ENCODE measurements at places on chromosomes 6 and 20.

GRCh38 chr6:150212778-150213177, 69.9 kb downstream of the PPP1R14C start:
- DNase-seq = no peak

DNA sequence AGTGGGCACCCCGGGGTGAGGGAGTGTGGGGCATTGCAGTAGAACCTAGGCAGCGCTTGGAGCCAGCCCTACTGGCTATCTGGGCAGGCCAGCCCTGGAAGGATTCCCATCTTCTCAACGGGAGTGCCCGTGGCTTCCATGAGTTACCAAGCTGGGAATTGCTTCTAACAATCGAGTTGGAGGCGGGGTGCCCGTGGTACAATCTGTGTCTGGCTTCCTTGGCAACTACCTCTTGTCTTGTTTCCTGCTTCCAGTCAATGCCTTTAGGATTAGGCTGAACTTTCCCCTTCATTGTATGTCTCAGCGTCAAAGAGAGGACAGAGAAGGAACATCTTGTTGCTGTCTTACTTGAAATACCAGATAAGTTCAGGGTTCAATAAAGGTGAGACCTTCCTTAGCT, 33.3 kb downstream of the PPP1R14C start:
- no peak for DNase-seq

- no peak for DNase-seq
These were observed 182.3 kb downstream of the MTFR2 start for GRCh38 chr6:136067731-136068341.

GRCh38 chr20:62406635-62407176, 379 bp downstream of the CABLES2 start:
- no peak for DNase-seq

GRCh38 chr6:158536891-158537798, 22.7 kb upstream of the TMEM181 start:
- no peak for DNase-seq

DNA sequence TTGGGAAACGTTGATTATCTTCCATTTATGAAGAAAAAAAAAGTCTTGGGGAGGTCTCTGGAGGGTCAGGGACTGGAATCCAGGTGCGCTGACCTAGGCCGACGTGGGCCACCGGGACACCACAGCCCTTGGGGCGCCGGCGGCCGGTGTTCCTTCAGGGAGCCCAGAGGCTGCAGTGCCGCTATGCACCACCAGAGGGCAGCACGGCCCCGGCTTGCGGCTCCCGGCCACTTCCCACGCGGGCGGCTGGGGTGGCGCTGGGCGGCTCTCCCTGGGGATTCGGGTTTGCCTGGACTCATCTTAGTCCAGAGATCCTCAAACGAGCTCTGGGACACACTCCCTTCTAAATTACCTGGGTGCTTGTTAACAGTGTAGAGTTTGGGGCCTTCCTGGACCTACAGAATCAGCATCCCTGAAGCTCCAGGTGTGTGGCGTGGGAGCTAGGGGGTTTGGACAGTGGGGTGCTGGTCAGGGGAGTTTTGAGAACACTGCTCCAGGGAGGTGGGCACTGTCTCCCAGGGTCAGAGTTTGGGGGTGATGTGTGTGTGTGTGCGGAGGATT, 23.0 kb upstream of the GTSF1L start:
- DNase-seq = no peak

- DNase-seq = no peak
These were observed 88.4 kb downstream of the LAMP5 start for GRCh38 chr20:9602847-9603183.

DNA sequence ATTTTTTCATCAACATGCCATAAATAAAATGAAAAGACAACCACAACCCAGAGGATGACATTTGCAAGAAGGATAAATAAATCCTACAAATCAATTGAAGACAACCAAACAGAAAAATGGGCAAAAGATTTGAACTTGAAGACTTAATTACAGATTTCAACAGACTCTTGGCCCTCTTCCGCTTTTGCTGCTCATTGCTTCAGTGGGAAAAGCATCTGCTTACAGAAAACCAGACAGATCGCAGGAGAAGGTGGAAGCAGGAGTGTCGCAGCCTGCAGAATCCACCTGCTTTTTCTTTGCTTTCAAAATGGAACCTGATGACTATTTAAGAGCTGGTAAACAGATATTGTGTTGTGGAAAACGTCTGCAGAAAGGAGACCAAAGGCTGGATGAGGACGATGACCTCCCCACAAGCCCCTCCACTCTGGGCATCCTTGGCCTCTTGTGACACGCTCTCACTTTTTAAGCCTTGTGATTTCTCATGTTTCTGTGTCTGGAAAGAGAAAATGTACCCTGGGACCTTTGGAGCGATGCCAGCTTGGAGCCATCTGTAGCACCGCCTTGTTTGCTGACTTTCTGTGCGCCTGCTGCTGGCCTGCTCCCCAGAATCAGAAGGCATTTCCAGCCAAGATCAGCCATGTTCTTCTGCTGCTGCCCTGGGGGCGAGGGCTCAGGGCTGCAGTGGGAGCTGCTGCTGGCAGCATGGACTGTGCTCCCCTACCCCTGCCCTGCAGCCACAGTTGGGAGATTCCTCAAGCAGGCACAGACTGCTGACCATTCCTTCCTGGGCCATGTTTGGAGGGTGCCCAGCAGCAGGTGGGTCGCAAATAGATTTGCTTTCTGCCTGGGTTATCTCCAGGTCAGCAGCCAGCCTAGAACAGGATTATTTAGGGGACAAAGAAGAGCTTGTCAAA, 3.6 kb upstream of the CSTL1 start:
- DNase-seq = no peak

DNA sequence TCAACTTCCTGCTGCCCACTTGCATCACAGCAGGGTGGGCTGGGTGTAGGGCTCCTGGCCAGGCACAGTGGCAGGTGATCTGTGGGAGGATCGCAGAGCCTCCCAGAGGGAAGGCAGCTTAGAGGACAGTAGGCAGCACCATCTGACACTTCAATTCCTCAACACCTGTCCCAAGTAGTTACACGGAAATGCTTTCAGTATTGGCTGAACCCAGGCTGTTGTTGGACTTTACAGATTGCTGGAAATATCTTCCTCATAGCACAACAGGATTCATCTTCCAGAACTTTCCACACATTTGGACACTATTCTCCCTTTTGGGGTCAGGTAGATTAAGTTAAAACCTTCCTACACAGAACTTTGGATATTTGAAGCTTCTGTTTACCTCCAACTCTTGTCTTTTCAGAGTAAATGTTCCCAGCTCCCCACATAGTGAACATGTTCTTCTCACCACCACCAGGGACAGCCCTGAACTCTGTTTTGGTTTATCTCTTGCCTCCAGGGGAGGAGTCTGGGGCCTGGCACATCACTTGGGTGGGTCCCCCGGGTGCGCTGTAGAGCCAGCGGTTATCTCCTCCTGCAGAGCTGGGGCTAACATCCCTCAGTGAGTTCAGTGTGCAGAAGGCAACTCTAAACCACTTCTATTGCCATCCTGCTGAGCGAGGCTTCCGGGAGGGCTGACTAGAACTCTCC, 3.5 kb upstream of the SLC22A2 start:
- no peak for DNase-seq

GRCh38 chr6:158388727-158389126, 76.5 kb downstream of the TULP4 start:
- DNase-seq = no peak

- no peak for DNase-seq
These were observed 4.1 kb downstream of the EBF4 start for GRCh38 chr20:2696646-2697045.

GRCh38 chr6:72626126-72626525, 4.3 kb downstream of the KCNQ5 start:
- DNase-seq = no peak

DNA sequence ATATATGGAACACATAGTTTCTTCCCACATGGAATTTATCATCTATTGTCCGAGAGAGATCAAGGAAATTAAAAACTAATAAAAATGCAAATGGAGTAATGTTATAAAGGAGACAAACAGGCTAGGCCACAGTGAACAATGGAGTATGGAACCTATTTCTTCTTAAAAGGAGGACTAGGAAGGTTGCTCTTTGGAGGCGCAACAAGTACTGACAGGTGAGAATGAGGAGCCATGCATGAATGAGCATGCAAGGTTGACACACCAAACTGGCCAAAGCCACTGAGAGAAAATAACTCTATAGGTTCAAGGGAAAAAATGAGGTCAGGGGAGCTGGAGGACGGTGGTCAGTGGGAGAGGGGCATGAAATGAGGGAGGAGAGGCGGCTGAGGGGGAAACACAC, 40.9 kb downstream of the PSMB1 start:
- no peak for DNase-seq

DNA sequence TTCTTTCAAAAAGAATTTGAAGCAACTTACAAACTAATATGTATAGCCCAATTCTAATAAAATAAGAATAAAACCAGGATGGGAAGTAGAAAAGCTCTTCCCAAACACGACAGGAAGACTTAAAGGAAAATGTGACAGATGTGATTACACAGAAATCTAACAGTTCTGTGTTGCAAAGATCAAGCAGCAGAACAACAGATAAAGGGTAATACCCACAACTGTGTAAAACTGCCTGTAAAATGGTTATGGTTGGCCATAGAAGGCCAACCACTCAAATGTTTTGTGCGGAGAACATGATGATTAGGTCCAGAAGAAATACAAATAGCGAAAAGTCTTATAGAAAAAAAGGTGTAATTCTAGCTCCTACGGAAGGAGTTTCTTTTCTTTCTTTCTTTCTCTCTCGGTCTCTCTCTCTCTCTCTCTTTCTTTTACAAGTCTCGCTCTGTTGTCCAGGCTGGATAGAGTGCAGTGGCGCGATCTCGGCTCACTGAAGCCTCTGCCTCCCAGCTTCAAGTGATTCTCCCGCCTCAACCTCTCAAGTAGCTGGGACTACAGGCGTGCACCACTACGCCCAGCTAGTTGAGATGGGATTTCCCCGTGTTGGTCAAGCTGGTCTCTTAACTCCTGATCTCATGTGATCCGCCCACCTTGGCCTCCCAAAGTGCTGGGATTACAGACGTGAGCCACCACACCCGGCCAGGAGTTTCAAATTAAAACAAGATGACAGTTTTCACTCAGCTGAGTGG, 128.5 kb downstream of the QRSL1 start:
- DNase-seq = no peak

GRCh38 chr6:41426438-41426851, 91.0 kb downstream of the NCR2 start:
- no peak for DNase-seq

DNA sequence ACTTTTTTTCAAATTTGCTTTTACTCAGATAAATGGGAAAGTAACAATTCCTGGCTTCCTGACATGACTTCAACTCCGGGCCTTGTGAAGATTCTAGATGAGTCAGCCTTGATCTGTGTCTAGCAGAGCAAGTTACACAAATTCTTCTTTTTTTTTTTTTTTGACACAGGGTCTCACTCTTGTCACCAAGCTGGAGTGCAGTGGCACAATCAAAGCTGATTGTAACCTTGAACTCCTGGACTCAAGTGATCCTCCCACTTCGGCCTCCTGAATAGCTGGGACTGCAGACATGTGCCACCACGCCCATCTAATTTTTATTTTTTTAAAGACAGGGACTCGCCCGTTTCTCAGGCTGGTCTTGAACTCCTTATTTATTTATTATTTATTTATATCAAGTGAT, 7.3 kb upstream of the ARHGAP18 start:
- no peak for DNase-seq

DNA sequence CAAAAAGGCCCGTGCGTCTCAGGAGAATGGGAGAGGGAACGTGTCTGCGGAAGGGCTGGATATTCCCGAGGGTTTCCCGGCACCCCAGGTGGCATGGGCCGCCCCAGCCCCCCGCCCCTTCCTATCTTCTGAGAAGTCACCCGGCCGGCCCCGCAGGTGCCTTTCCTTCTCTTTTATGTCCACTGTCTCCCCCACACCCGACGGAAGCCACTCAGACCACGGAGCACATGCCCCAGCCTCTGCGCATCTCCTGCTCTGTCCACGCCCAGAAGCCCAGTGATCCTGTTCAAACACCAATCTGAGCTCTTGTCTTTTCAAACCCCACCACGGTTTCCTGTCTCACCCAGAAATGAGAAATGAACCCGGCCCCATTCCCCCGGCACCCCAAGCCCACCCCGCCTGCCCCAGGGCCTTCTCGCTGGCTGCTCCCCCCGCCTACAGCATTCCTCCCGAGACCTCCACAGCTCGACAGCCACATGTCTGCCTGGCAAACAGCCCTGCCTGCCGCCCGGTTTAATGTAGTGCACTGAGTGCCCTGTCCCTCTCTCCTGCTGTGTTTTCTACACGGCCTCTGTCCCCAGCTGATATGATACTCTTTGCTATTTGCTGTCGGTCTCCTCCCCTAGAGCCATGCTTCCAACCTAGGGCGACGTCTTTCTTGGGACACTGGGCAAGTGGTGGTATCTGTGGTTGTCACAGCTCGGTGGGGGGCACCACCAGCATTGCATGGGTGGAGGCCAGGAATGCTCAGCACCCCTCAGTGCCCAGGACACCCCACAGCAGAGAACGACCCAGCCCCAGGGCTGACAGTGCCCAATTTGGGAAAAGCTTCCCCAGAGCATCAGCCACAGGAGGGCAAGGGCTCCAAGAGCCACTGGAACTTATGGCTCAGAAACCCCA, 182.7 kb downstream of the TAF4 start:
- no peak for DNase-seq

GRCh38 chr20:57647933-57648785, 27.9 kb upstream of the ZBP1 start:
- no peak for DNase-seq

GRCh38 chr6:149923327-149923986, 536 bp upstream of the RAET1G start:
- DNase-seq = no peak

DNA sequence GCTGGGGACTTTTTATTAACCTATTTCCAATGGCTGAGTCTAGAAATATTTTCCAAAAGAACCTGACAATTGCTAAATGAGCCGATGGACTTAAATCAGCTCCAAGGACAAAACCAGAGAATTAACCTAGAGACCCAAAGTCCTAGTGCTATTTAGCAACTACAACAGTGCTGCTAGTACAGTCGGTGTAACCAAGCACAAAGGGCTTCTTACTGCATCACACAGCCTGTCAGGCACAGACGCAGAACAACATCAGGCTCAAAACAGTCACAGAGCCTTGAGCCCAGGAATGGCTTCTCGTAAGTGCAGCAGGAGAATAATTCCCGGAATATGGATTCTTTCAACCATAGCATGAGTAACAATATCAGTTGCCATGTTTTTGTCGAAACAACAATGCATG, 70.0 kb downstream of the GFOD1 start:
- DNase-seq = no peak

GRCh38 chr6:151322570-151322969, 68.8 kb downstream of the ZBTB2 start:
- no peak for DNase-seq

- DNase-seq = no peak
These were observed 32.4 kb upstream of the TPBG start for GRCh38 chr6:82331031-82331773.

- DNase-seq = no peak
These were observed 52.6 kb upstream of the SLCO4A1 start for GRCh38 chr20:62589720-62590119.

GRCh38 chr20:49230561-49231133, 11.4 kb downstream of the DDX27 start:
- DNase-seq = no peak

GRCh38 chr6:106380407-106380806, 19.9 kb downstream of the CRYBG1 start:
- no peak for DNase-seq

GRCh38 chr20:48638546-48638945, 189.3 kb downstream of the PREX1 start:
- no peak for DNase-seq

GRCh38 chr6:157368359-157369049, 12.5 kb upstream of the ZDHHC14 start:
- no peak for DNase-seq

Data from NCI-H1436 treated with DMSO at 0.1 percent for 48 hours (cell line).